ENCODE measurements at places on chromosomes 5 and 9.

GRCh38 chr5:172077664-172078425 is 71.4 kb upstream of the FBXW11 start:
- no peak for DNase-seq

DNA sequence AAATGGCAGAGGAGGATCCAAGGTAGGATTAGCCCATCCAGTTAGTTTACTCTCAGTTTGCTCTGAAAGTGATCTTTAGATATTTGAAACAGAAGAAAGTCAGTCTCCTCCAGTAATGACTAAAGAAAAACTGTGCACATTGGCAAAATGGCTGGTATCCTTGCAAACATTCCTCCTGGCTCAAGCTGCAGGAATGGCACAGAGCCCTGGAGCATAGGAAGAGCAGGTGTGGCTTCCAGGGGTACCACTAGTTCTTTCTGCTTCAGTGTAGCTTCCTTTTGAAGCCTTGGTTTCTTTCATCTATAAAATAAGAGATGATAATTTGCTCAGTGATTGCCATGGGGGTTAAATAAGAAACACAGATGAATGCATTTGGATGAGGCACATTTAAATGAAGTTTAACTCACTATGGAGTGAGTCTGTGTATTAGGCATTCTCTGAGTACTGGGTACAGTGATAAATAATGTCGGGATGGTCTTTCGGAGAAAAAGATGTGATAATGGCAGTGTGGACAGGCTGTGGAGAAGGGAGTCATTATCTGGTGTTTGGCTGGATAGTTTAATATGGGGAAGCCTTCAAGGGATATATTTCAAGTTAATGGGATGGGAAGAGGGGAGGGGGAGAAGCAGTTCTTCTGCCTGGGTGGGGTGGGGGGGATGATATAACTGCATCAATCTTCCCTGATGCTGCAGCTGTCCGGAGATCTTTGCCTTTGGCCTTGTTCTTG is 217.3 kb upstream of the KLF4 start:
- DNase-seq: no peak

GRCh38 chr5:118619823-118620222 is 368.5 kb downstream of the DTWD2 start:
- DNase-seq: no peak

DNA sequence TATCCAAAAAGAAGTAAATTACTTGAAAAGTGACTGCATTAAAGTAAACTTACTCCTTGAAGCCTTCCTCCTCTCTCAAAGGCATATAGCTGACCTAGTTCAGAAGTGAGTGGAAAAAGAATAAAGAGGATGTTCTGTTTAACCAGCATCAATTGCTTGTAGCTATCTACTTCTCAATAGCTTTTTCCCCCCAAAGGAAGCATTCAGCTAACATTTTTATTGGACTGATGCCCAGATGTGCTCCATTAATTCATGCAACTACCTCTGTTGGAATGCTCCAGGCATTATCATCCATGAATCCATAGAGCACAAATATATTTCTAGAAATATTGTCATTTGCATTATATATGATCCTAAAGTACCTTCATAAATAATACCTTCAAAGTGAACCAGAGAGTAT is 132.8 kb downstream of the RASEF start:
- DNase-seq: no peak

GRCh38 chr9:36074870-36075532 is 38.3 kb downstream of the RECK start:
- DNase-seq: no peak

GRCh38 chr5:143696921-143697320 is 115.0 kb upstream of the HMHB1 start:
- DNase-seq: no peak

DNA sequence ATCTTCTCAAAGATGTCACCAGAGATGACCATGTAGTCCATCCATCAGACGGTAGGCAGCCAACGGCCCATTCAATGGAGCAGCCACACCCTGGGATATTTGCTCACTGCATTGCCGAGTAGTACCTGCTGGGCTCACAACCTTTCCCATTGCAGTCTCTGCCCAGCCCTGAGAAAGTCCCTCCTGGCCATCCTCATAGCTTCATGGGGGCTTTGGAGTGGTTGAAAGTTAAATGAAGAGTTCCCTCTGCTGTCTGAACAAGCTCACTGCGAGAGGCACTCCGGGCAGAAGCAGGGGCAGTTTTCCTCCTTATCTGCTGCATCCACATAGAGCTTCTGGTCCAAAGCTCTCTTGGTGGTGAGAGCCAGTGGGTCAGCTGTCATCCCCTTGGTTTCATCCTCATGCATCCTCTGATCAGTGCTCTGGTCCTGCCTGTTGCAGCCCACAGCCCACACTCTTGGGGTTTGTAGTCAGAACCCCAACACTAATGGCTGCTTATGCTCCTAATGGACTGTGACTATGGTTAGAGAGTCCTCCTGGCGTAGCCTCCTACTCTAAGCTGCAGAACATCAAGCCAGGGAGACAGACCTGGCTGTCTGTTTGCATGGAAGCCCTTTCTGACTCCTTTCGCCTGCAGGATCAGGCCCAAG is 23.3 kb downstream of the TNFSF8 start:
- no peak for DNase-seq

GRCh38 chr9:108855529-108855886 is 278 bp downstream of the ACTL7B start:
- DNase-seq: no peak

DNA sequence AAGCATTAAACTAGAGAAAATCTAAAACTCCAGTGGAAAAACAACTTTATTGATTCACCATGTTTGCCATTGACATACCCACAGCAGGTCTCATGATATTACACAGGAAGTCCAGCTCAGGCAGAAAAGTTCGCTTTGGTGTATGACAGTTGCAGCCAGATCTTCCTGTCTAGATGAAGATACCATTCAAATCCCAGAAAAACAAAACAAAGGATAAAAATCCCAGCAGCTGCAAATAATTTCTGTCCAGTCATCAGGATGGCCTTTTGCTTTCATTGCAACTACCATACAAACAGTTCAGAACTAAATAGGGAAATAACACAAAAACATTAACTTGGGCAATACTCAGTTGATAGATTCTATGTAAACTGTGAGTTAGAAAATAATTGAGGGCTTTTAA is 136.0 kb upstream of the NREP start:
- no peak for DNase-seq

DNA sequence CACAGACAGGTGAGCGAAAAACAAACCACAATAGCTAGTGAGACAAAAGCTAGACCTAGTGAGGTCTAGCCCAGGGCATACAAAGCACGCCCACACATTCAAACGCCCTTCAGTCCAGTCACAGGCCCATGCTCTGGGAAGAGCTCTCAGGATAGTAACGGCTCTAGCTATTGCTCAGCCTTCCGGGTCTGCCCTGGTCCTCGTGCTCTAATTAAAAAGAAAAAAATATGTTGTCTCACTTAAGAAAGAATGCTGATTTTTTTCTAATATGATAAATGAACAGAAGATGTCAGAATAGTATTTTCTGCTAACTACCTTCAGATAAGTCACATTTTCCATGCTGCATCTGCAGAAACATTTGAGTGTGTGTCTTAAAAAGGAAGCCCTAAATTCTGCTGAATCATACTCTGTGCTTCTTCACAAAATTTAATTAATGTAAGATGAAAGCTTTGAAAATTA is 94.5 kb downstream of the PLPP1 start:
- DNase-seq: no peak

- no peak for DNase-seq
These were observed 165.6 kb upstream of the IER5L start for GRCh38 chr9:129343424-129344375.

DNA sequence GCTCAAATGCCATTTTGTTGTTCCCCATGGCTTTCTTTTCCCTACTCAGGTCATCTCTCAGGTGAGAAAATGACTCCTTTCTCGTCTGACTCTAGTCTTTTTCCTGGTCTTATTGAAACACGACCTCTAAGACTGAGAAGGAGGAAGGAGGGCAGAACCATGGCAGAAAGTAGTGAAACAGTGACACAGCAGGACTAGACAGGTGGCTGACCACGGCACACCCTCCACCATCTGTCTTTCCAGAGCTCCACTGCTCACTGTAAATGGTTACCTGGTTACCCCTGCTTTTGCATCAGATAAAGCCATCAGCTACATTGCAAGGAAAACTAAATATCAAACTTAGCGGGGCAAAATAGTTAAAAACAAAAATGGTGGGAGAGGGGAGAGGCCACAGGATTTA is 30.9 kb downstream of the NR4A3 start:
- no peak for DNase-seq

DNA sequence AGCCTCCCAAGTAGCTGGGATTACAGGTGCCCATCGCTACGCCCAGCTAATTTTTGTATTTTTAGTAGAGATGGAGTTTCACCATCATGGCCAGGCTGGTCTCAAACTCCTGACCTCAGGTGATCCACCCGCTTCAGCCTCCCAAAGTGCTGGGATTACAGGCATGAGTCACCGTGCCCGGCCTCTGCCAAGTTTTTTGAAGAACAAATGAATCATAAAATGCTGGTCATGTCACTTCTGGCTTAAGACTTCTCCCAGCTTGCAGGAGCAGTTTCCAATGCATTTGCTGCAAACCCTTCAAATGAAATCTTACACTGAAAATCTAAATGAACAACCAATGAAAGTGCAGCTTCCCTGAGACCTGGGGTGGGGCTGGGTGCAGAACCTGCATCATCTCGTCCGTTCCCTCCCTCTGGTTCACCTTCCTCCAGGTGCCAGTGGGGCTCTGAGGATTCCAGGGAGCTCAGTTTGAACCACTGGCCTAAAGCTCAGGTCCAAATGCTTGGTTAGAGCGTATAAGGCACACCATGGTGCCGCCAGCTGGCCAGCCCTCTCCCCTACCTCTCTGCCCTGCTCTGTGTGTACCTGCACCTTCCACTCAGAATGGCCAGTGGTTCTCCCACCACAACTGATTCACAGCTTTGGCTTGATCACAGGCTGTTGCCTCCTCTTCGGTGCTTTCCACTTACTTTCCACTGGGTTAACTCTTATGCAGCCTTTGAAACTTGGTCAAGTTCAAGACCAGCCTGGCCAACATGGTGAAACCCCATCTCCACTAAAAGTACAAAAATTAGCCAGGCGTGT is 39.8 kb upstream of the FUBP3 start:
- no peak for DNase-seq

DNA sequence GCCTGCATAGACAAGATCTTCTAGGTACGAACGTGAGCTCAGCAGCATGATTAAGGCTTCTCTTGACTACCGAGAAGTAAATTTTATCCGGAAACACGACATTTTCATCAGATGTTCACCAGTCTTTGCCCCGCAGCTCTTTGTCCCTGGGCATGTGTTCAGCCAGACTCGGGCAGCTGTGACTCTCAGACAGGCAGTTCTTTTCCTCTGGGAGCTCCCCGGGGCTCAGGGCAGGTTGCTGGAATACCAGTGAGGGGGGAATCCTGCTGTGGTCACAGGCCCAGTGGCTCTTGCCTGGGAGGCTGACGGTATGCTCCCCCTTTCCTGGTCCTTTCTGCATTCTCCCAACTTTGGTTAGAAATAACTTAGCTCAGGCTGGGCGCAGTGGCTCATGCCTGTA is 186.1 kb downstream of the GNA14 start:
- no peak for DNase-seq

DNA sequence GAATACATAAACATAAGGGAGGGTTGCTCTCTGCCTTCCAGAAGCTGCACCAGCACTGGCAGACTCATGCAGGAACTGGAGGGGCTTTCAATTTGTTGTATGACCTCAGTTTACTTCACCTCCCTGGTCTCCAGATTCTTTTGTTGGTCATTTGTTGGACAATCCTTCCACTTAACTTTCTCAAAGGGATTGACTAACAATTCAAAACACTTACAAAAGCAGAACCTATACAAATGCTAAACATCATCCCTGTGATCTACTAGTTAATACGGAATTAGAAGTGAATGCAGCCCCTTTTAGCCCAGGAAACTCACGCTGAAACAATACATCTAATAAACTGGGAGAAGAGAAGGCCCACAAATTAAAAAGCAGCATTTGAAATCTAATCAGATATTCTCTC is 404.6 kb upstream of the BRINP1 start:
- no peak for DNase-seq

DNA sequence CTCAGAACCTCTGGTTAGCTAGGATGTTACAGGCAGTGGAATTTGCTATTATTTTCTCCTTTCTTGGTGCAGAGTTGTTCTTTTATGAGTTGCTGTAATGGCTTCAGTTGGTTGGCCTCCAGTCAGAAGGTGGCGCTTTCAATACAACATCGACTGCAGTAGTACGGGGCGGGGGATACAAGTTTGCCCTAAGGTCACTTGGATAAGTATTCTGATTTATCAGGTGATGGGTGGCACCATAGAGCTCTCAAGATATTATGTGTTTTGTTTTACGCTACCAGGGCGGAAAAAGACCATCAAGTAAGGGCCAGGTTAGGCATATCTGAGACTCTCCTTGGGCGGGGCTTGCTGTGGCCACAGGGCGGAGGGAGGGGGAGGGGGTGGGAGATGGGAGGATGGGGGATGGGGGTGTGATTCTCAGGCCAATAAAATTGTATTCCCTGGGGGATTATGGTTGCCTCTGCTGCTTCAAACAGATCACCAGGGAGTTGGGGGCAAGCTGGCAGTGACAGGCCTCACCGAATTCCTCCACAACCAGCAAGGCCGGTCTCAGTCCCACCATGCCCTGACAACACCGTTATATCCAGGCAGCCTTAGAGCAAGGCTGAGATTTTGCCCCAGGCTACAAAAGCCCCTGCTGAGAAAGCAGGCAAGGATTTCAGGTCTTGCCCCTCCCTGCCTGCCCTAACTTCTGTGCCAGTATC is 15.9 kb upstream of the RNF38 start:
- DNase-seq: no peak

- no peak for DNase-seq
These were observed 51.6 kb upstream of the TXNDC8 start for GRCh38 chr9:110389148-110389750.

DNA sequence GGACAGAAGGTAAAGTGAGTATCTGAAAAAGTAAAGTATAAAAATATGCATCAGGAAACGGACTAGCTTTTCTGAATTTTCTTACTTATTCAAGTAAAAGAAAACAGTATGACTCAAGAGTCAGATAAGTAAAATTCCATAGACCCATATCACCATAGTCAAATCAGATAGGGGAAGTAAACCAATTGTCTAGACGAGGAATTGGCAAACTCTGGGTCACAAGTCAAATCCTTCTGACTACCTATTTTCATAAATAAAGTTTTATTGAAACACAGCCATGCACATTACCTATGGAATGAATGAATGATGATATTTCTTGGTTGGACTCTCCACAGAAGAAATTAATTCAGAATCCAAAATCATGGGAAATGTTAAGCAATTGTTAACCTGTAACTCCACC is 59.1 kb upstream of the TMC1 start:
- no peak for DNase-seq

- DNase-seq: no peak
These were observed 1271.6 kb downstream of the CDH12 start for GRCh38 chr5:21581508-21581907.

- DNase-seq: no peak
These were observed 11.5 kb upstream of the CLIC3 start for GRCh38 chr9:137007816-137008270.

DNA sequence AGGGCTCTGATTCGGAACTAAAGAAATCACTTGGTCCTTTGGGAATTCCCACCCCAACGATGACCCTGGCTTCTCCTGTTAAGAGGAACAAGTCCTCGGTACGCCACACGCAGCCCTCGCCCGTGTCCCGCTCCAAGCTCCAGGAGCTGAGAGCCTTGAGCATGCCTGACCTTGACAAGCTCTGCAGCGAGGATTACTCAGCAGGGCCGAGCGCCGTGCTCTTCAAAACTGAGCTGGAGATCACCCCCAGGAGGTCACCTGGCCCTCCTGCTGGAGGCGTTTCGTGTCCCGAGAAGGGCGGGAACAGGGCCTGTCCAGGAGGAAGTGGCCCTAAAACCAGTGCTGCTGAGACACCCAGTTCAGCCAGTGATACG is 83.4 kb downstream of the GOLPH3 start:
- no peak for DNase-seq

Data from activated CD4-positive, CD25-positive, alpha-beta regulatory T cell treated with anti-CD3 and anti-CD28 coated beads, Interleukin-2, amount 50 U/mL, for 72 hours (primary cell).